Activated CD4-positive, alpha-beta T cell treated with anti-CD3 and anti-CD28 coated beads, Interleukin-2, amount 50 U/mL, for 1 hour (primary cell): ENCODE measurements at places on chromosomes 1 and 21.

GRCh38 chr21:44658541-44658910, 794 bp downstream of the KRTAP12-3 start:
- no peak for DNase-seq

GRCh38 chr1:40986956-40987355, 7.5 kb downstream of the CTPS1 start:
- DNase-seq, result no peak

- DNase-seq, result no peak
Measured at GRCh38 chr1:212291505-212292134, 6.4 kb downstream of the PPP2R5A start.

DNA sequence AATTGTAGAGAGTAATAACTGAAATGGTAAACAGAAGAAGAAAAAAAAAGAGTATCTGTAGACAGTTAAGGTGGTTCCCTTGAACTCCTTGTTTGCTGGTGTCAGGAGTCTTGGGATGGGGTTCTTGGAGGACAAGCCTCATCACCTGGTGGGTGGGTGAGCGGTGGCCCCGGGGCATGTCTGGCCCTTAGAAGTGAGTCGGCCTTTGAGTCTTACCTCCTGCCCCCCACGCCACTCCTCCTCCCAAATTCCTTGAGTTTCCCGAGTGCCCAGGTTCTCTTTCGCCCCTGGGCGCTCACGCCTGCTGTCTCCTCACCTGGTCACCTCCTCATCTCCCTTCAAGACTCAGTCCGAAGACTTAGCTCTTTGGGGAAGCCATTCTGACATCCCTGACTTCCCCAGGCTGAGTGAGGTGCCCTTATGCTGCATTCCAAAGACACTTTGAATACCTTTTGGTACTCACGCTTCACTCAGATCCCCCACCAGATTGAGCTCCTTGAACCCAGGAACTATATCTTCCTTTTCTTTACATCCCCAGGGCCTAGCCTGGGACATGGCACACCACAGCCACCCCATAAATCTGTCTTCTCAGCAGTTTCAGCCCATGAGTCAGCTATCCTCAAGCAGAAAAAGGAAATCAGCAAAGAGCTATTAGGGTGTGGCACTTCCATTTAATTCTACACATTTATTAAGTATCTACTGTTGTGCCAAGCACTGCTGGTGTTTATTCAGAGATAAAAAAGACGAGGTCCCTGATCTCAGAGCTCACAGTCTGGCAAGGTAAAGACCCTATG, 13.5 kb upstream of the IKBKE start:
- DNase-seq, result no peak

- DNase-seq, result no peak
Measured at GRCh38 chr1:226938903-226939437, 1.1 kb upstream of the COQ8A start.

- no peak for DNase-seq
Measured at GRCh38 chr1:58983162-58983561, 199.3 kb upstream of the JUN start.

DNA sequence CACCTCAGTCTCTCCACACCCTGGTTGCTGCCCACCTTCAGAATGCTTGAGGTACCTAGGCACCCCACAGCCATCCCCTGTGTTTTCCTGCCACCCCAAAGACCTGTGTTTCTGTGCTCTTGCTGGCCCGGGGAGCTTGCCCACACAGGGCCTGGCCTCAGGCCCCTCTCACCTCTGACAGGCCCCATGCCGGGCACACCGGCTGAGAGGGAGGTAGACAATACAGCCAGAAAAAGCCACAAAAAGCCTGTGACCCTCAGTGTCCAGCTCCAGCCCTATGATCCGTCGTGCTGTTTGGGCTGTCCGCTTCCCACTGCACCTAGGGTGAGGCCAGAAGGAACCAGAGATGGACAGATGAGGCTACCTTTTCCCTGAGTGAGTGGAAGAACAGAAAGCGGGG, 11.4 kb downstream of the SEMA6C start:
- DNase-seq, result no peak

DNA sequence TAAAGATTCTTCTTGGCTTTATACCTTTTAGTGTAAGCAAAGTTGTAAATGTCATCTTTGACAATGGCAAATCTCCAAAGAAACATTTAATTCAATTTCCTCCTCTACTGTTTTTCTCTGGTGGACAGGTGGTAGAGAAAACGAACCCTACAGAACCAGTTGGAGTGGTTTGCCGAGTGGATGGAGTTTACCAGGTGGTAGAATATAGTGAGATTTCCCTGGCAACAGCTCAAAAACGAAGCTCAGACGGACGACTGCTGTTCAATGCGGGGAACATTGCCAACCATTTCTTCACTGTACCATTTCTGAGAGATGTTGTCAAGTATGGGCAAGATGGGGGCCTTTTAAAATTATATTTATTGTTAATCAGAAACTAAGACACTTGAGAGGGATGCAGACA, 25.8 kb downstream of the UAP1 start:
- DNase-seq, result no peak

- no peak for DNase-seq
Measured at GRCh38 chr1:172977296-172978017, 73.3 kb downstream of the TNFSF18 start.

- no peak for DNase-seq
Measured at GRCh38 chr1:30748098-30748698, 9.4 kb downstream of the LAPTM5 start.

DNA sequence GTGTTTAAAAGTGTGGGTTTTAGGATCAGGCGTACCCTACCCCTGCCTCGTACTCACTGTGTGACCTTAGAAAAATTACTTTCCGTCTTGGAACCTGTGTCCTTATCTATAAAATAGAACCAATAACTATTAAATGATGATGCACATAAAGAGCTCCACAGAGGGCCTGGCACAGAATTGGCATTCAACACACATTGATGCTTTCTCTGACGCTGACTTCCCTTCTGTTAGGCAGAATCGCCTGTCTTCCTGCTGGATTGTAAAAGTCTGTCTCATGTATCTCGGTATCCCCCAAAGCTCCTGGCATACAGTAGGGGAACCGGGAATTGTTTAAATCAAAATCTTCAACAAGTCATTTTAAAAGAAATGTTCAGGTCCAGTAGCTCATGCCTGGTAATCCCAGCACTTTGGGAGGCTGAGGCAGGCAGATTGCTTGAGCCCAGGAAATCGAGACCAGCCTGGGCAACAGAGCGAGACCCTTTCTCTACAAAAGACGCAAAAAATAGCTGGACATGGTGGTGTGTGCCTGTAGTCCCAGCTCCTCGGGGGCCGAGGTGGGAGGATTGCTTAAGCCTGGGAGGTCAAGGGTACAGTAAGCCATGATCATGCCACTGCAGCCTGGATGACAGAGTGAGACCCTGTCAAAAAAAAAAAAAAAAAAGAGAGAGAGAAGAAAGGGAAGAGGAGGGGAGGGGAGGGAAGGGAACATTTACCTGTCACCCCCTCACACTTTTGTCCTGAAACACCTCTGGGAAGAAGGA, 41.3 kb upstream of the FHAD1 start:
- no peak for DNase-seq

GRCh38 chr1:47659146-47659545, 221.3 kb downstream of the FOXD2 start:
- DNase-seq, result no peak

DNA sequence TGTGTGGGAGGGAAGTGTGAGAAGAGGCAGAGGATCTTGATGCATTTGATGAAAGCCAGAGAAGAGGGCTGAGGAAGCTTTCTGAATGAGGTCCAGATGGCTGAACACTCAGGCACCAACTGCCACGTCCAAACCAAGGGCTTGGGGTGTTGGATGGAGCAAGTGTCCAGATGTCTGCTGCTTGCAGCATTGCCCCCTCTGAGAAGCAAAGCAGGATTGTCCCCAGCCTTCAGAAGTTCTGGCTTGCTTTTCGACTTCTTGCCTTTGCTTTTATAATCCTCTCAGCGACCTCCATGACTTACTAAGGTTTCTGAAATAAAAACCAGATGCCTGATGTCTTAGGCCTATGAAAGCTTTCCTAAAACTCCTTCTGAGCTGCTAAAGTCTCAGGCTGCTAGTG, 182.5 kb downstream of the HUNK start:
- DNase-seq, result no peak

GRCh38 chr1:41618066-41618825, 133.8 kb upstream of the EDN2 start:
- no peak for DNase-seq

GRCh38 chr21:25515484-25516405, 91.5 kb downstream of the MRPL39 start:
- no peak for DNase-seq

DNA sequence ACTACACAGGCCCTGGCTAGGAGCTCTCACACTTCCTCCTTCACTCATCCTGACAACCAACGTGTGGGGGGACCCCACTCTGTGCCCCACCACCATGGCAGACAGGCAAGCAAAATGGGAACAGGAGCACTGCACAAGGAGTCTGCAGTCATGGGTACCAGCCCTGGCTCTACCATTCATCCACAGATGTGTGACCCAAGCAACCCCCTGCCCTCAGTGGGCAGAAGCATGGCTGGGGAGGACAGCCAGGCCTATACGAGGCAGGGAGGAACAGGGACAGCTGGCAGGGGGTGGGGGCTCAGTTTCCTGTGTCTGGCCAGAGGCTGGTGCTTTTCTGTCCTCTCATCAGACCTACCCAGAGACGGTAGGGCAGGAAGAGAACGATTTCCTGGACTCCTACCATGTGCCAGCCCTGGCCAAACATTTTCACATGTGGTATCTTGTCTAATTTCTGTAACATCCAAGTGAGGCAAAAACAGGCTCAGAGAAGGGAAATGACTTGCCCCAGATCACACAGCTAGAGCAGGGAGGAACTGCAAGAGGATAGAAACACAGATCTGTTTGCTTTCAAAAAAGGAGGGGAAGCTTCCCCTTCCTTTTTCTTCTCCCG, 178.0 kb downstream of the HIVEP3 start:
- no peak for DNase-seq

GRCh38 chr1:97007840-97008604, 286.4 kb downstream of the PTBP2 start:
- no peak for DNase-seq

GRCh38 chr21:37383086-37383485, 16.5 kb downstream of the DYRK1A start:
- DNase-seq, result no peak

DNA sequence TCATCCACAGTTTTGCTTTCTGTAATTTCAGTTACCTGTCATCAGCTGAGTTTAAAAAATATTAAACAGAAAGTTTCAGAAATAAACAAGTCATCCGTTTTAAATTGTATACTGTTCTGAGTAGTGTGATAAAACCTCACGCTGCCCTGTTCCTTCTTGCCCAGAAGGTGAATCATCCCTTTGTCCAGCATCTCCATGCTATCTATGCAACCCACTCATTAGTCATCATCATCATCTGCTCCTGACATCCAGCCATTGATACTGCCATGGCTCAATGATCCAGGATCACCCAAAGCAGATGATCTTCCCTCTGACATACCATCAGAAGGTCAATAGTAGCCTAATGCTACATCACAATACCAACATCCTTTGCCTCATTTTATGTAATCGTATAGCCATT, 198.3 kb downstream of the SLC44A5 start:
- no peak for DNase-seq

- DNase-seq, result no peak
Measured at GRCh38 chr21:45525910-45526306, 16.3 kb downstream of the SLC19A1 start.

- DNase-seq, result no peak
Measured at GRCh38 chr1:220879076-220879508, at the start of gene HLX. Gene HLX (plus strand): TSS chr1:220879443. CDS start chr1:220879858, 415 bp downstream.

DNA sequence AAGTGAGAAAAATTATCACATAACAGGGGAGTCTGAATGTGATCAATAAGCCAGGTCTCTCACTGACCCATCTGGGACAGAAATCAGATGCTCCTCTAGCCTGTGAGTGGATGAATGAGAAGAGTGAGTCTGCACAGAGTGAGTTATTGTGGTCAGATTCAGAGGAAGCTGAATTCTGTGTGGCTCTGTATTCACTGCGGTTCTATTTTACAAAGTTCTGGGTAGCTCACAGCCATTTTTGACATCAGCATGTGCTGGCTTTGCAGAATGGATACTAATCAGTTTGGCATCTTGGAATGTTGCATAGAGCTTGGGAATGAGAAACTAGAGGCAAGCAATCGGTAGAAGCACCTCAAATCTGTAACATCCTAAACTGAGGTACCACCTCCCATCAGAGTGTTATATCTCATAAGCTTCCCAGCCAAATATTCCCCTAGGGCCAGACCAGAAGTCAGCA, 3.8 kb downstream of the COLGALT2 start:
- DNase-seq, result no peak

GRCh38 chr1:109821831-109822745, 58.4 kb upstream of the EPS8L3 start:
- DNase-seq, result no peak

DNA sequence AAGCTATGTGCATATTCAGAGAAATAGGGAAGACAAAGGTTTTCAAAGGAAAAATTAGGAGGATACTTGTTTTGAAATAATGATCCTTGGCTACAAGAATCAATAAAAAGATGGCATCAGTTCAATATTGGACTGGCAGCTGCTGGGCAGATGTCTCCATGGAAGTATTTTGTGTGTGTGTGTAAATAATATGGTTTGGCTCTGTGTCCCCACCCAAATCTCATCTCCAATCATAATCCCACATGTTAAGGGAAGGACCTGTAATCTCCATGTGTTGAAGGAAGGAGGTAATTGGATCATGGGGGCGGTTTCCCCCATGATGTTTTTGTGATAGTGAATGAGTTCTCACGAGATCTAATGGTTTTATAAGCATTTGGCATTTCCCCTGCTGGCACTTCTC, 40.4 kb upstream of the LRRC7 start:
- no peak for DNase-seq
